Cardiac septum (tissue), 1 donor: ENCODE measurements at places on chromosomes 4 and X. TPM values are rescaled to one million over a fixed set of nuclear protein-coding genes. Genes with fewer than 3 reads are reported as not detected.

DNA sequence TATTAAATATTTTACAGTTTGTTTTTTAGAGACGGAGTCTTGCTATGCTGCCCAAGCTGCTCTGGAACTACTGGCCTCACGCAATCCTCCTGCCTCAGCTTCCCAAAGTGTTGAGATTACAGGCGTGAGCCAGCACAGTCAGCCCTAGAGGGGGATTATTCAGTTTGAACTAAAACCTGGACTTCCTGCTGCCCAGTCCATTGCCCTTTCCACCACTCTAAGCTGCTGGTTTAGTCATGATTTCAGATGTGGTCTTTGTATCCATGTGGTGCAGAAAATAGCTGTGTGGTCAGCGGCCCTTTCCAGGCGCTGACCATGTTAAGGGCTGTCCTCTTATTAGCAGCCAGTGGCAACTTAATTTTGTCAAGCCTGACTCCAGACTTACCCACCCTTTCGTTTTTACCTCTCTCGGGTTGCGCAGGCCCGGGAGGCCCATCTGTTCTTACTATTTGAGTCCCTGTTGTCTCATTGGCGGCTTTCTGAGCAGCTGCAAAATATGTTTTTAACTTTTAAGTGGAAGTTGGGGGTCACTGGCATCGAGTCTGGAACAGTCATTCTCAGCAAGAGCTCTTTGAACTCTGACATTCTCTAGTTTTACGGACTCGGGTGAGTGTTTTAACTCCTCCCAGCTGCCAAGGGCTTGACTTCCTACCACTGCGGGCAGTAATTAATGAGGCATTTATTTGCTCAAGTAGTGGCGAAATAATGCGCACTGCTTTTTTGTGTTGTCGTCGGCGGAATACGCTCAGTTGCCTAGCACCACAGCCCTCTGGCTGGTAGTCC is 773 bp upstream of the VMA21 start:
- no peak for DNase-seq

DNA sequence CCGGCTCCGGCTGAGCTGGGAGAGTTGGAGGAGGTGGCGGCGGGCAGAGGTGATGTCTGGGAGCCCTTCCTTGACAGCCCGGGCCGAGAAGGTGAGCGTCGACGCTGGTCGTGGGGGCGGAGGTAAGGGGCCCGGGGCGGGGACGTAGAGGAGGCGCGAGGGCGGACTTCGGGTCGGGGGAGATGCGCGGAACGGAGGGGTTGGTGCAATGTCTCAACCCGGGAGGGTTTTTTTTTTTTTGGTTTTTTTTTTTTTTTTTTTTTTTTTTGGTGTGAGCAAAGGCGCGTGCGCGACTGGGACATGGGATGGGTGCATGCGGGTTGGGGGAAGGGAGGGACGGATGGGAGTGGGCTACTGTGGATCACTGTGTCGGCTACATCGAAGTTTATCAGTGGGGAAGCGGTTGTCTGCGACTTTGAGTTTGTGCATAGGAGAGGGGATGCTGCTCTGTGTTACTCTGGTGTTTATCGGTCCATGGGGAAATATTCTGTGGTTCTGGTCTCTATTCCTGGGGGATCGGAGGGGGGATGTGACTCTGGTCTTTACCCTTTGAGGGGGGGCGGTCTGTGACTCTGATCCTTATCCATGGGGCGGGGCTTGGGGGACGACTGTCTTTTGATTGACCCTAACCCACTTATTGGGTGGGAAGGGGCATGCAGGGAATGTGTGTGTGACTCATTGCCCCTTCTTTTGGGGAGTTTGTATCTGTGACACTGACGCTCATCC is 537 bp downstream of the RBM10 start:
- no peak for DNase-seq

- DNase-seq, result no peak
Measured at GRCh38 chr4:16484711-16485110, 258.4 kb upstream of the TAPT1 start.

GRCh38 chrX:72169008-72169728 is 12.4 kb upstream of the PIN4 start:
- no peak for DNase-seq

DNA sequence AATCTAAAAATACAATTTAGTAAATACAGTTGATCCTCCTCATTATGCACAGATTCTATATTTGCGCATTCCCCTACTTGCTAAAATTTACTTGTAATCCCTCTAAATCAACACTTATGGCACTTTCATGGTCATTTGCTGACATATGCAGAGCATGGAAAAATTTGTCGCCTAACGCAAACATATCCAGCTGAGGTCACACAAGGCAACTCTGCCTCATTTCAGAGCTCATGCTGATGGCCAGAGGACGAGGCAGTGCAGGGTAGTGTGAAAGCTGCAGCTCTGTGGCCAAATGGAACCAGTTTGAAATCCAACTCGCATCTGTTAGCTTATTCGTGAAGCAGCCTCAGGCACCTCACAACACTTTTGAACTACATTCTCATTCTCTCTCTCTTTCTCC is 39.7 kb upstream of the KLHL2 start:
- no peak for DNase-seq

- no peak for DNase-seq
Measured at GRCh38 chr4:100588076-100588475, 70.3 kb upstream of the EMCN start.

GRCh38 chrX:44906041-44906440 is 33.1 kb downstream of the KDM6A start:
- no peak for DNase-seq

GRCh38 chr4:137471461-137471860 is 60.8 kb downstream of the PCDH18 start:
- DNase-seq, result no peak

Gene RAB41
- not detected for total RNA-seq
